Activated CD8-positive, alpha-beta memory T cell treated with anti-CD3 and anti-CD28 coated beads for 4 hours (primary cell): ENCODE measurements at places on chromosomes 5 and 9.

- no peak for DNase-seq
Measured at GRCh38 chr5:157066080-157066479, 7.2 kb upstream of the HAVCR1 start.

DNA sequence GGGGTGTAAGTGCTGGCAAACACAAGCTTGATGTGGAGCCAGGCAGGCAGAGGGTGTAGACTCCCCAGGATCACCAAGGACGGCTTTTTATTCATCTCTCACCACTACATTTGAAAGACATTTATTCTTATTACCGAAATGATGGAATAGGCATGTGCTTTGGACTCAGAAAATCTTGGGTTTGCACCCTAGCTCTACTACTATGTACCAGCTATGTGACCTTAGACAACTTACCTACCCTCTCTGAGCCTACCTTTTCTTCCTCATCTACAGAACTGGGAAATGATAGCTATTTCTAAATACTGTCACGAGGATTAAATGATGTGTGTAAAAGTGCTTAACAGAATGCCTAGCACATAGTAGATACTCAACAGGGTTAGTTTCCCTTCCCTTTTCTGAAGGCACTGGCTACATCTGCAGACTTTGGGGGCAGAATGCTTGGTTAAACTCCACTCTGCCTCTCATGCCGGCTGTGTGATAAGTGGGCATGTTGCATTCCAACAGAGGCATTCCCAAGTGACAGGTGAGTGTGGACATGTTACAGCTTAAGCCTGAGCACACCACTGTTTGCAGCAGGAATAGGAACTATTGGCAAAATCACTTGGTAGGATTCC is 94.8 kb downstream of the SLC1A3 start:
- DNase-seq: no peak

- DNase-seq: no peak
Measured at GRCh38 chr5:37774912-37775483, 64.8 kb downstream of the GDNF start.

- DNase-seq: no peak
Measured at GRCh38 chr9:115913696-115914095, 239.9 kb upstream of the PAPPA start.

DNA sequence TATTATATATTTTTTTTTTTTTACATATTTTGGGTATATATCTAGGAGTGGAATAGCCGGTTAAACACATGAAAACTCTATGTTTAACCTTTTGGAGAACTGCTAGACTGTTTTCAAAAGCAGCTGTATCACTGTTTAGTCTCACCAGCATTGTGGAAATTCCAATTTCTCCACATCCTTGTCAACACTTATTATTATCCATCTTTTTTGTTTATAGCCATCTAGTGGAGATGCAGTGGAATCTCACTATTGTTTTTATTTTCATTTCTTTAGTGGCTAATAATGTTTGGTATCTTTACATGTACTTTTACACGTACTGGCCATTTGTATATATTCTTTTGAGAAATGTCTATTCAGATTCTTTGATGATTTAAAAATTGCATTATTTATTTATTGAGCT is 22.7 kb upstream of the CCDC180 start:
- no peak for DNase-seq

GRCh38 chr9:85516455-85516854 is 225.3 kb downstream of the AGTPBP1 start:
- no peak for DNase-seq

GRCh38 chr9:135818718-135819475 is 88.4 kb downstream of the CAMSAP1 start:
- DNase-seq: no peak

- no peak for DNase-seq
Measured at GRCh38 chr9:112038017-112038408, 137.1 kb downstream of the SUSD1 start.

- DNase-seq: peak; percentile 42
Measured at GRCh38 chr5:923281-923873, 30.7 kb downstream of the TRIP13 start.

DNA sequence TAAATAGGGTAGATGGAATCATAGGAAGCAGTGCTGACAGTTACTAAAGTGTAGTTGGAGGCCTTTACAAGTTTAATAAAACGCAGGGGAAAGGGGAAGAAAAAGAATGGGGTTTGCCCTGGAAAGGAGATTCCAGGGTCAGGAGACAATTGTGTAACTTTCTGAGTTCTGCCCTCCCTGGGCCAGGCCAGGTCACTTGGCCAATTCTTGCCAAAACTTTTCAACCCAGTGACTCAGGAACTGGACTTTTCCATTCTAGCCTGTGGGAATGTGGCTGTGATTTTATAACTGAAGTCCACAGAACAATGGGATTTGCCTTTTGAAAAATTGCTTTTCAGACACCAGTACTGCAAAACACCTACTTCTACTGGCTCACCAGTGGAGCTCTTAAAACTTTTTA is 289.8 kb upstream of the ANKRD55 start:
- DNase-seq: no peak

DNA sequence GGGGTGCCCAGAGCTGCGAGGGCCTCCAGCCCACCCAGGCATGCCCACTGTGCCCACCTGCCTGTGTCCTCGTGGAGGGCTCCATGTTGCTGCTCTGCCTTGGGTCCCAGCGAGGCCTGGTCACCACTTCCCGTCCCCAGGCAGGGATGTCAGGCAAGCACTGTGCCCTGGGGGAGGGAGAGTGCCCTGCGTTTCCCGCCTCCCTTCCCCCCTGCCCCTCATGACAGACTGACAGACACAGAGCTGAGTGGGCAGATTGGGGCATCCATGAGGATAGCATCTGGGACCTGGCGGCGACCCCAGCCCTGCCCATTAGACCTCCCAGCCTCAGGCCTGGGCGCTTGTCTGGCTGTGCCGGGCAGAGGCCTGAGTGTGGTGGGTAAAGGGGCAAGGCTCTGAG is 56.9 kb downstream of the KCNT1 start:
- no peak for DNase-seq

- DNase-seq: peak; percentile 8
Measured at GRCh38 chr5:2038321-2039179, 155.8 kb upstream of the IRX4 start.

- DNase-seq: no peak
Measured at GRCh38 chr5:158212917-158213316, 354.0 kb upstream of the CLINT1 start.

DNA sequence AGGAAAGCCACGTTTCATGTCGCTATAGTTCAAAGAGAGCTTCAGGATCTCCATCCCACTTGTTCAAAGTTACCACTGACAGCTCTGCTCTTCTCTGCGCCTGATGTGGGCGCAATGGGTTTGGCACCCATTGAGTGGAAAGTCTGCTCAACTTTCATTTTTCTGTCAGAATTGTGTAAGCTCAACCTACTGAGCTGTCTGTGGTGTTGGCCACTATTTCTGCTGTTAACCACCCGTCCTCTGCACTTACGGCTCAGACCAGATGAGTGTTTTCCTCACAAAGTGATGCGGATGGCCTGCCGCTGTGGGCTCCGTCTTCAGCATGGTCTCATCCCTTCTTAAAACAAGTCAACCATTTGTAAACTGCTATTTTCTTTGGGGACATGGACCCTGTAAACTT is 131.2 kb downstream of the WNK2 start:
- DNase-seq: no peak

DNA sequence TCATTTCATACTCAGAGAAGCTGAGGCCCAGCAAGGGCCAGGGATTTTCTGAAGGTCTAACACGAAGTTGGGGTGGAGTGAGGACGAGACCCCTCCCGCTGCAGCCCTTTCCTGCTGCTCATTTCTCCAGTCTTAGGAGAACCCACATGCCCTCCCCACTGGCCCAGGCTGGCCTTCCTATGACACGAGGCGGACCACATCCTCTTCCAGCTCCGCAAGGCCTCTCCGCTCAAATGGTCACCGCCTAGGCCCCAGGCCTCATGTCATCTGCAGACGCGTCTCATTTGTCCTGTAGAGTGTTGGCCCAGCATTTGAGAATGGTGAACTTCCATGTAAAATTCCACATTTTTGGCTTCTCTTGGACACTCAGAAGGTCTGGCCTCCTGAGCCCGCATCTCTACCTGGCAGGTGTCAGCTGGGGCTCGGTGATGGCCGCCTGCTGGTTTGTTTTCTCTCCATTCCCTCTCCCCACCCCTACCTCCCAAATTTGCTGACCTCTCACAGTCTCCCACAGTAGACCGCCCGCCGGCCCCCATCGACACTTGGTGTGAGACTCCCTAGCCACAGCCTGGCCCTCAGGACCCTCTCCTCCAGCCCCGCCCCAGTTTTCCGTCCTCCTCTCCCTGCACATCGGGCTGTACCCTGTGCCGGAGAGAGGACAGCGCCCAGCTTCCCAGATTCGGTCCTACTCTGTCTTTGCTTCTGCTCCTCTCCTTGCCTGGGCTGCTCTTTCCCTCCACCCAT is 51.7 kb downstream of the ERGIC1 start:
- no peak for DNase-seq

DNA sequence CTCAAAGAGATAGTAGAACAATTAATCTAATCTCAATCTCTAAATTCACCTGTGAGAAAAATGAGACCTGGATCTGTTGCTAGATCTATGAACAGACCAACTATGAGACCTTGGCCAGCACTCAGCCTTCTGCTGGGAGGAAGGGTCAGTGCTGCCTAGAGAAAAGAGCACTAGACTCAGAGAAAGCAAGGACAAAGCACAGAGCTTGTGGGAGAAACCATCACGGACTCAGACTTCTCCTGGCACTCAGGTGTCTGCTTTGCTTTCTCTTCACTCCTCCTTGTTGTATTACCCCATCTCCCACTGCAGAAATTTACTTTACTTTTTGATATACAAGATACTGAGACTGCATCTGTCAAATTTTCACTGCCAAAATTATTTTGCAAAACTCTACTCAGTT is 890.0 kb upstream of the NUDT12 start:
- no peak for DNase-seq

GRCh38 chr5:98296426-98296825 is 477.0 kb upstream of the RGMB start:
- no peak for DNase-seq

GRCh38 chr5:107558823-107559375 is 111.8 kb downstream of the EFNA5 start:
- no peak for DNase-seq
